ENCODE measurements at places on chromosomes 3 and 15.

GRCh38 chr3:155587581-155587980 is 157.3 kb downstream of the PLCH1 start:
- no peak for DNase-seq

DNA sequence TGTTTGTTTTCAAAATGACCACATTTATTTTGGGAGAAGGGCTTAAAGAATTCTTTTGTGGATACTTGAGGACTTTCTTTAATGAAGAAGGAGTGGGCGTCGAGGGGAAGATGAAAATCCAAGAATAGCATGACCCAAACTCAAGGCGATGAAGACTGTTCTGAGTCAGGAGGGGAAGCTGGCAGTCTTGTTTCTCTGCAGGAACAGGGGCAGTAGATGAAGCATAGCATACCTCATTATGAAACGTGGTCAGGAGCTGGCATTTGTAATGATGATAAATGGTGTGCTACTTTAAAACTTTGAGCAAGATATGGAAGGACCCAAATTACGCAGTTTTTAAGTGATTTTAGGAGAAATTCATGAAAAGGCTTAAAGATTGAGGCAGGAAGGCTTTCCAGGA is 549.0 kb downstream of the IGSF11 start:
- DNase-seq, result no peak

- DNase-seq, result no peak
Observed at GRCh38 chr3:128618398-128618726, 32.3 kb downstream of the RPN1 start.

GRCh38 chr3:14200276-14200675 is 21.7 kb downstream of the LSM3 start:
- no peak for DNase-seq

DNA sequence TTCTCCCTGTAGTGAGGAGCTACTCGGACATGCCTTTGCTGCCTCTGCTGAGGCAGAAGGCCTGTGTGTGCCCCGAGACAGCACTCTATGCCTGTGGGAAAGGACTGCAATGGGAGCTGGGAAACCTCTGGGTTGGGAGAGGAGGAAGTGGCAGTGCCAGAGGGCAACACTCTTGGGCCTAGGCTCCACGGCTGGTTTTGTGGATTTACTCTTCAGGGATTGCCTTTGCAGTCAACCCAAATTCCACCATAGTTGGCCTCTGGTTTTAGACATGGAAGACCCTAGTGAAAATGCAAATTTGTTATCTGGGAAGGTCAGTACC is 46.8 kb downstream of the ITGA11 start:
- no peak for DNase-seq

GRCh38 chr15:87326269-87326668 is 930.3 kb downstream of the NTRK3 start:
- no peak for DNase-seq

- DNase-seq, result no peak
Observed at GRCh38 chr3:139839014-139839413, 96.0 kb upstream of the CLSTN2 start.

- no peak for DNase-seq
Observed at GRCh38 chr3:31754575-31755278, 222.0 kb downstream of the STT3B start.

DNA sequence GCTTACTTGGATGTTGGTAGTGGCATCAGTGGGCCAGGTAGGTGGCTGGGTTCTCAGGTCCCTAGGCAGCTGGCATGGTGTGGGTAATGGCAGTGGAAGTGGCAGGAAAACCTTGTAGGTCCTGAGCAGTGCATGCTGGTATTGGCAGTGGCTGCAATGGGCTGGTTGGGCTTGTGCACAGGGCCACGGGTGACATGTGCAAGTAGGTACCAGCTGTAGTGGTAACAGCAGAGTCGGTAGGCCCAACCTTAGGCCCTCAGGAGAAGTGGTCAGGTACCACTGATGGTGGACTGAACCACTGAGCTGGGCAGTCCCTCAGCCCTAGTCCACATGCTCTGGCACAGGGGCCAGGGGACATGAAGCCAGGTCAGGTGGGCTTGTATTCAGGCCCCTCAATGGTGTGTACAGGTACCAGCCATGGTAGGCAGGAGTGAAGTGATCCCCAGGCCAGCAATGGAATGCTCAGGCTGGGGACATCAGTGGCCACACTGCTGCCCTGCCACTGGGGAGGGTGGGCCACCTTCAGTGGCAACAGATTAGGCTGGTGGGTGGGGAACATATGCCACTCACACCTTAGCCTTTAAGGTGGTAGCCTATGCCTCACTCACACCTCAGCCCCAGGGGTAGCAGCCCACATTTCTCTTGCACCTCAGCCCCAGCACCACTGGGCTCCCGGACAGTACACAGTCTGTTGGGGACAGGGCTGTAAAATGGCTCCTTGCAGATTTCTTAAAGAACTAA is 118.1 kb downstream of the LRRK1 start:
- no peak for DNase-seq

- DNase-seq, result no peak
Observed at GRCh38 chr15:38401106-38401505, 52.8 kb upstream of the FAM98B start.

Measured in AG09319 (cell line).